ENCODE measurements at places on chromosomes 6 and 20. TPM values are rescaled to one million over a fixed set of nuclear protein-coding genes. Genes with fewer than 3 reads are reported as not detected.

TMEM74B gene
- total RNA-seq = 0.17 TPM

TUBE1 gene
- total RNA-seq = 62.7 TPM

OR2J3 gene
- total RNA-seq = not detected

SNPH gene
- total RNA-seq = 6.7 TPM

DNA sequence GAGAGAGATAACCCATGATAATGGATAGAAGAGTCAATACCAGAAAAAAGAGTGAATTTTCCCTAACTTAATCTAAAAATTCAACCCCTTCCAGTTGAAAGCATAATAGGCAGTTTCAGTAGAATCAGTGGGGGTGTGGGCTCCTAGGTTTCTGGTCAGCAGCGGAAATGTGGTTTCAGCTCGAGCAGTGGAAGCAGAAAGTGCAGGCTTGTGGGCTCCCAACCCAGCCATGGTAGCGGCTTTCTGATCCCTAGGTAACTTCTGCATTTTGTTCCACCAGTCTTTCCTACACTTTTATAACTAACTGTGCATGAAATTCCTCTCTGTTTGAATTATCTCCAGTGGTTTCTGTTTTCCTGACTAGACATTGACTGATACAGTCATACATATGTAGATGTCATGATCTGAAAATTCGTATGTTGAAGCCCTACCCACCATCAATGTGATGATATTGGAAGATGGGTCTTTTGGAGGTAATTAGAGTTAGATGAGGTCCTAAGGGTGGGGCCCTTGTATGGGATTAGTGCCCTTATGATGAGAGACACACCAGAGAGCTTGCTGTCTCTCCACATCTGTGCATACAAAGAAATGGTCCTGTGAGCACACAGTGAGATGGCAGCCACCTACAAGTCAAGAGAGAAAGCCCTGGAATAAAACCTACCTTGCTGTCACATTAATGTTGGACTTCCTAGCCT lies 6.5 kb upstream of the DDO start:
- no peaks in the 10 kb centered on the region for H3K4me1 ChIP-seq
- H3K27me3 ChIP-seq = peaks cover 37% of the 10 kb centered on the region
- DNase-seq = no peak
- no peak overlapping the region for H3K4me3 ChIP-seq
- H3K36me3 ChIP-seq = no peaks in the 10 kb centered on the region
- no peak overlapping the region for H3K27ac ChIP-seq

DNA sequence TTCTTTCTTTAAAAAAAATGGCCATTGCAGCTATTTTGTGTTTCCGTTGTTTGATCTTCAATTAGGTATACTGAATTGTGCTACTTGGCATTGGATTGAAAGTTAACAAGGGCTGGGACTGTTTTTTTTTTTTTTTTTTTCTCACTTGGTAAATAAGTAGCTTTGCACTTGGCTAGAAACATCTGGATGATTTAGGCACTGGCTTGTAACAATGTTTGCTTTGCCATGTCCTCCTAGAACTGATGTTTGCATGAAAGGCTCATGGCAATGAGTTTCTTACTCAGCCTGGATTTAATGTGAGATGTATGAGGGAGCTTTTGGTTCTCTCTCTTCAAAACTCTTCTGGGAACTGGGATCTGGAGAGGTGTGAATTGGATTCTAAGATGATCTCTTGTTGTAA lies 414.1 kb downstream of the CDH26 start:
- H3K27me3 ChIP-seq = peaks cover 18% of the 10 kb centered on the region
- DNase-seq = no peak
- H3K4me3 ChIP-seq = no peak overlapping the region
- no peaks in the 10 kb centered on the region for H3K4me1 ChIP-seq

GRCh38 chr6:143167224-143167623 lies 106.5 kb downstream of the AIG1 start:
- H3K4me3 ChIP-seq = no peak overlapping the region
- DNase-seq = no peak
- H3K36me3 ChIP-seq = peaks cover 13% of the 10 kb centered on the region

DNA sequence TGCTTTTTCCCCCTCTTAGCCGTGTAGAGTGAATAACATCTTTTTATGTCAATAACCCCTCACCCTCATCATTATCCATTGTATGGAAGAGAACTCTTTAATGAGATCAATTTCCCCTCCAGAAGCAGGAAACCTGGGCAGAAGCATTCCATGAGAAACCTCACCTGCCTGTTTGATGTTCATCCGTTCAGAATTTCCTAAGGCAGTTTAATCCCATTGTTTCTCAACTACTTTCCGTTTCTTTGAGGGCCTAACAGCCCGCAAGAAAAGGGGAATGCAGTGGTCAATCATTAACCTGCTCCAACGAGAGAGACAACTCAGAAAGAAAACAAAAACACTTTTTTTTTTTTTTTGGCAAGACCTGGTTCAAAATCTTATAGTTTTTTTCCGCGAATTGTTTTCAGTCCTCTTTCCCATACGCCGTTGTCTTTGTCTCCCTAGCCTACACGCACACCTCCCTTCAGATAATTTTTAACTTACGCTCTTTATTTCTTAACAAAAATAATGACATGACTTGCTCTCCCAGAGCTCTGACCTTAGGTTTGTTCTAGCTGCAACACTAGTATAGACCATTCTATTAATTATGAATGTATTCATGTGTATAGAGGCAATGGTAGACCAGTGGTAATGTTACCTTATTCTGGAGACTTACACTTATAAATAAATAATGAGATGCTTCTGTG lies 25.6 kb upstream of the ID4 start:
- DNase-seq = no peak
- H3K27me3 ChIP-seq = peaks cover 13% of the 10 kb centered on the region
- H3K27ac ChIP-seq = no peak overlapping the region
- no peaks in the 10 kb centered on the region for H3K4me1 ChIP-seq
- no peaks in the 10 kb centered on the region for H3K36me3 ChIP-seq

GRCh38 chr6:15426395-15426794 lies 180.5 kb downstream of the JARID2 start:
- H3K27me3 ChIP-seq = no peaks in the 10 kb centered on the region
- peaks cover 70% of the 10 kb centered on the region for H3K4me1 ChIP-seq
- no peak for DNase-seq
- peaks cover 16% of the 10 kb centered on the region for H3K36me3 ChIP-seq
- H3K4me3 ChIP-seq = no peak overlapping the region
- no peak overlapping the region for H3K27ac ChIP-seq

Data from activated naive CD4-positive, alpha-beta T cell treated with anti-CD3 and anti-CD28 coated beads for 36 hours (primary cell).